ENCODE measurements at places on chromosomes 7 and 10. TPM values are rescaled to one million over a fixed set of nuclear protein-coding genes. Genes with fewer than 3 reads are reported as not detected.

Gene ADAM12
- total RNA-seq = 1.7 TPM

Gene KCNK18
- total RNA-seq = not detected

DNA sequence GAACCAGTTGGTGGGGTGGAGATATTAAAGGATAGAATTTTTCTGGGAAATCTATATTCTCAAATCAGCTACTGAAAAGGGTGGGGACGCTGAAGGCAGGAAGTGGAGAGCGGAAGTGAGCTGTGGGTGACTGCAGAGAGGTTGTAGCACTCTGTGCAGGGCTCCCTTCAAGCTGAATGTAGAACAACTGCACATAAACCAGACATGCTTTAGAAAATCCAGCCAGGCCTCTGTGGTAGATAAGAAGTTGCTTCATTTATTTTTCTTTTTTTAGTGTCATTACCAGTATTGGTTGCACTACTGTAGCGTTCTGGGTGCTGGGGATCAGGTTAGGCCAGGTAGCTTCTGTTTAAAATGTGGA, 127.8 kb downstream of the CELF2 start:
- peak; percentile 52 for DNase-seq

- no peak for DNase-seq
Measured at GRCh38 chr10:60801522-60801921, 23.2 kb downstream of the CDK1 start.

DNA sequence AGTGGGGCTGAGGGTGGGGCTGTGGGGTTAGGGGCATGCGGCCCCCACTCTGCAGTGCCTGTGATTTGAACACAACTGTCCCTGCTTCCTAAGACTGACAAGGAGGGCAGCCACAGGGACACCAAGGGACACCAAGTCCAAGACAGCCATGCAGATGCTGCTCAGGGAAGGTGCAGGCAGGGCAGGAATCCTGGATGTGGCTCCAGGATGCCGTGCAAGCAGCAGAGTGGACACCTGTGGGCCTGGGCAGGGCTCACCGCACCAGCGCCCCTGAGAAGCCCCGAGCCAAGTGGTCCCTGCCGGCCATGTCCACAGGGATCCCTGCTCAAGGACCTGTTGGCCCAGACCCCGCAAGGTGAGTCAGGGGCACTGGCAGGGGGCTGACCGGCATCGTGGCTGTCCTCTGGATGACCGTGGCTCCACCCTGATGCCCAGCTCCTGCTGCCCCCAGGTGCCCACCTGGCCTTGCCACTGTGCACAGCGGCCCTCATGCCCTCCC, 58.5 kb downstream of the STK32C start:
- no peak for DNase-seq

Gene LGI1
- total RNA-seq = not detected

Gene WEE2
- 0.03 TPM for total RNA-seq

- DNase-seq = no peak
Measured at GRCh38 chr7:158001621-158002320, 585.9 kb downstream of the PTPRN2 start.

Gene PGAM2
- not detected for total RNA-seq

Gene ITGB8
- total RNA-seq = 1.2 TPM

- DNase-seq = no peak
Measured at GRCh38 chr7:41038211-41038610, 664.7 kb downstream of the INHBA start.

GRCh38 chr10:514137-514671, 175.3 kb downstream of the DIP2C start:
- no peak for DNase-seq

GRCh38 chr10:3528271-3528670, 256.7 kb downstream of the KLF6 start:
- no peak for DNase-seq

DNA sequence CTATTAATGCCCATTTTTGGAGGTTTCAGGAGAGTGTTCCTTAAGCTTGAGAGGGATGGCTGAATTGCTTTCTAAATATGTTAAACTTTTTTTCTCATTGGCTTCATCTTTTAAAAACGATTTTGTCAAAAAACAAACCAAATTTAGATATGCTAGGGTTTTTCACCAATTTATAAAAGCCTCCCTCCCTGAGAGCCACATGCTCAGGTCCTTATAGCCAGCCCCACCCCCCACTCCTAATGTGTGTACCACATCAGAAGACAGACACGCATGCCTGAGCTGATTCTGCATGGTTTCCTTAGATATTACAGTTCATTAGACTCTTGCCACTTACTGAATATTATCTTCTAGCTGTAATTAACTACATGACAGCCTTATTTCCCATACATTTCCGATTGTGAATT, 2.0 kb downstream of the CUL1 start:
- no peak for DNase-seq

- no peak for DNase-seq
Measured at GRCh38 chr10:98100476-98100875, 34.0 kb upstream of the R3HCC1L start.

DNA sequence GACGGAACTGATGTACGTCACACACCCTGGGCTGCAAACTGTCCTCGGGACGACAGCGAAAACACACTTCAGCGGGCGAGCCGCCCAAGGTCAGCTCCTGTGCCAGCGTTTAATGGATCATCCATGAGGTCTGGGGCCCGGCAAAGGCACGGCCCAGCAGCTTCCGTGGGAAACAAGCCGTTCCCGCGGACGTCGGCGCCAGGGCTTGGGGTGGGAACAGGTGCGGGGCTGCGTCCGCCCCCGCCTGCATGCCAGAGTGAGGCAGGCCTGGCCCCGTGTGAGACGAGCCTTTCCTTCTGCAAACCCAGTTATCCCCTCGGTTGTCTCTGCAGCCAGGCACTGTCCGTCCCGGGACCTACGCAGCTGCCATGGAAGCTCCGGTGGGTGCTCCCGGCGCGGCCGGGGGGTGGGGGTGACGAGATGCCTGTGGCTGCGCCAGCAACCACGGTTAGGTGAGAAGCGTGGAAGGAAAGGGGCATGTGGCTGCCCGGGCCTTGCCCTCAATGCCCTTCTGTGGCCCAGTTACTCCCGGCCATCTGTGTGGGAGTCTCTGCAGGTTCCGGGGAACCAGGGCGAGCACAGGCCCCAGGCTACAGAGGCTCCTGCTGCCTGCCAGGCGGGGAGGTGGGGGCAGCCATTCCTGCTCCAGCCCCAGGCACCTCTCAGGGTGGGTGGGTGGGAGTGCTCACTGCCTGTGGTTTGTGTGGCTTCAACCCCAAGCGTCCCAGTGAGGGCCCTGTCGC, 42.2 kb upstream of the PDGFA start:
- DNase-seq = no peak

DNA sequence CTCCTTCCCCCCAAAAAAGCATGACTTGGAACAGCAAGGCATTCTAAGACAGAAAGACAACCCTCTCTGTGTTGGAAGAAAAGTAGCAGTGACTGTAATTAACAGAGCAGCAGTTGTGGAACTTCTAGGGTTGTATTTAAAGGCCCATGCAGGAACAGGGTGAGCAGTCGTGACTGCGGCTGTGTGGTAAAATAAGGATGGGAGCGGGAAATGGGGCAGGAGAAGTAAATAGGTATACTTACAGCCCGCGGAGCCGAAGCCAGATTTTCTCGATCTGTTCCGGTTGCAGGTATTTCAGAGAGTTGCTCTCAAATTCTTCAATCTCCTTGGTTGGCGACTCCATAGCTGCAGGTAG, 179 bp downstream of the PDE1C start:
- no peak for DNase-seq

GRCh38 chr10:127873901-127874470, 18.8 kb downstream of the CLRN3 start:
- DNase-seq = no peak

DNA sequence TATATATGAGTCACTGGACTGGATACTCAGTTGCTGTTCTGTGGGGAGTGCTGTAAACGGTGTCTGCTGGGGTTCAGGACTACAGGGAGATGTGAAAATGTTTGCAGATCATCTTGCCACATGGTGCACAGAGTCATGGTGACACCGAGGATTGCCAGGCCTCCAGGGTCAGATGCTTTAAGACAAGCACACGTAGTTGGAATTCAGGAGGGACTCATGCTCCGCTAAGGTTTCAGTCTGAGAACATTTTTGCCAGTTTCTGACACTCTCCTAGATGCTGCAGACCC, 211.3 kb downstream of the CXCL12 start:
- no peak for DNase-seq

GRCh38 chr10:19874791-19875190, 58.6 kb downstream of the PLXDC2 start:
- peak; percentile 18 for DNase-seq

GRCh38 chr7:145082366-145083161, 246.7 kb upstream of the TPK1 start:
- peak; percentile 6 for DNase-seq

DNA sequence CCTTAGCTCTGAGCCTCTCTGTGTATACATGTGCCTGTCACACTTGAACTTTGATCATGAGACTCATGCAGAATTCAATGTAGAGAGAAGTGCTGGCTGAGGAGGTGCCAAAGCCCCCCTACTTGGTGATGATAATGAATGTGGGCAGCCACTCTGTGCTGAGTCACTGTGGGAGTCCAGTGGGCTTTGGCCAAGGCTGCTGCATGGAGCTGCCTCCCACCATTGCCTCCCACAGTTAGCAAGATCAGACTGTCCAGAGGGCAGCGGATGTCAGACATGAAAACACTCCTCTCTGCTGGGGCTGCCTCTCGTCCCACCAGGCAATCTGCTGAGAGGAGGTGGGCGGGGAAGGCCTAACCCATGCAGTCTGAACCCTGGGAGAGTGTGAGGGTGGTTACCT, 180.3 kb downstream of the SH2D4B start:
- DNase-seq = no peak

Gene MMP21
- not detected for total RNA-seq

- peak; percentile 36 for DNase-seq
Measured at GRCh38 chr7:85184599-85185423, 2.0 kb downstream of the SEMA3D start.

DNA sequence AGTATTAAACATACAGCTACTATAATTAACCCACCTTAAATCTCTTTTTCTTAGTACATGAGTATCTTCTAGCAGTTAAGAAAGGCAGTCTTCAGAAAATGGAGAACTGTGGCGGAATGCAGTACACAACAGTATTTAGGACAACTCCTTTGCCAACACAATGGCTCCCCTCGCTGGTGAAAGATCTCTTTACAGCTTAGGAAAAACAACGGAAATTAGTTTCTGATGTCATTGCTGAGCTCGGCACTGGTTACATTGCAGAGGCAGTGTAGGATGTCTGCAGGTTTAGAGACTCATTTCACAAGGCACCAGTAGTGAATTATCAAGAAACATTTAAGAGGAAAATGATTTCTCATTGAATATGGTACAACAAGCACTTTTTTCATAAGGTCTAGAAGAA, 43.4 kb downstream of the GLRX3 start:
- peak; percentile 32 for DNase-seq

GRCh38 chr7:68440866-68441265, 1157.4 kb upstream of the AUTS2 start:
- no peak for DNase-seq

- peak; percentile 80 for DNase-seq
Measured at GRCh38 chr7:99563650-99564049, 5.2 kb downstream of the ZNF655 start.

- DNase-seq = peak; percentile 75
Measured at GRCh38 chr10:97553575-97554031, 19.0 kb upstream of the ANKRD2 start.

DNA sequence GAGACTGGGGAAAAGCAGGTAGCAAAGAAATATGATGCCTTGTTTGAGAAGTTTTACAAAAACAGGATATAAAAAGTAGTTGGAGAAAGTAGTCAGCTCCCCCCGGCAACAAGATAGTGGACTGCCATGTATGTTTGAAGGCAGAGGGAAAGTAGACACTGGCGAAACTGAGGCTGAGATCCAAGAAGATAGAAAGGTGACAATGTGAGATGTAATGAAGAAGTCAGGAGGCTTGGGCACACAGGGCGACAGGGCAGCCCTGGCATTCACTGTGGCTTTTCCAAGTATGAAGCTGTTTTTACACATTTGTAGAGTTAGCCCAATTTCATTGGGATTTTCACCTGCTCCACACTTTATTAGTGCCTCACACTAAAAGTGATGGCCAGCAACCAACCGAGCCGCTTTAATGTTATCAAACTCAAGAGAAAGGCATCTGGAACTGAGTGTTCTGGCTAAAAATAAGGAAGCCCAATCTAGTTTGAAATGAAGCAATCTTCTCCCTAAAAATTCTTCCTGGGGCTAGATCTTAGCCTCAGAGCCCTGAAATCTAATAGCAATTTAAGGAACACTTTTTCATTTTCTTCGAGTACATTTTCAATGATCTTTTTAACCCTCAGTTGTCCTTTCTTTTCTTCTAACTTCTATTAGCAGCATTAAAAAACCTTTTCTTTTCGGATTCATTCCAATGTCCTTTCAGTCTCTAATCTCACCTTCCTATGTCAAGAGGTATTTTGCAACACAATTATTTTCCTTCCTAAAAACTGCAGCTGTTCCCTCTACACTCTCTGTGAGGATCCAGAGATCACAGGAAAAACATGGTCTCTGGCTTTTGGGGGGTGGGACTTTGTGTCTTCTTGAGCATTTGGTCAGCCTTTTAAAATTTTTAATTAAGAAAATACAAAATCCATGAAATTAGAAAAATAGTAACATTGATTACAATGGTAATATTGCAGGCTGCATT, 108.0 kb downstream of the RNLS start:
- no peak for DNase-seq
